ENCODE measurements at places on chromosomes 3 and 15. TPM values are rescaled to one million over a fixed set of nuclear protein-coding genes. Genes with fewer than 3 reads are reported as not detected.

Gene RASGRP1
- total RNA-seq = 0.81 TPM

GRCh38 chr15:76368122-76368621 is 31.6 kb downstream of the ISL2 start:
- H3K27me3 ChIP-seq = no peaks in the 10 kb centered on the region
- ATAC-seq = peak; percentile 57
- peaks cover 17% of the 10 kb centered on the region for H3K4me1 ChIP-seq
- peak overlapping the region; percentile 42 for H3K27ac ChIP-seq

Gene KLHL40
- total RNA-seq = not detected

GRCh38 chr3:128995737-128996136 is 1.9 kb upstream of the CFAP92 start:
- no peak overlapping the region for H3K4me3 ChIP-seq
- H3K27me3 ChIP-seq = peaks cover 7% of the 10 kb centered on the region
- H3K27ac ChIP-seq = no peak overlapping the region
- H3K4me1 ChIP-seq = no peaks in the 10 kb centered on the region

Gene FES
- 46.6 TPM for total RNA-seq

DNA sequence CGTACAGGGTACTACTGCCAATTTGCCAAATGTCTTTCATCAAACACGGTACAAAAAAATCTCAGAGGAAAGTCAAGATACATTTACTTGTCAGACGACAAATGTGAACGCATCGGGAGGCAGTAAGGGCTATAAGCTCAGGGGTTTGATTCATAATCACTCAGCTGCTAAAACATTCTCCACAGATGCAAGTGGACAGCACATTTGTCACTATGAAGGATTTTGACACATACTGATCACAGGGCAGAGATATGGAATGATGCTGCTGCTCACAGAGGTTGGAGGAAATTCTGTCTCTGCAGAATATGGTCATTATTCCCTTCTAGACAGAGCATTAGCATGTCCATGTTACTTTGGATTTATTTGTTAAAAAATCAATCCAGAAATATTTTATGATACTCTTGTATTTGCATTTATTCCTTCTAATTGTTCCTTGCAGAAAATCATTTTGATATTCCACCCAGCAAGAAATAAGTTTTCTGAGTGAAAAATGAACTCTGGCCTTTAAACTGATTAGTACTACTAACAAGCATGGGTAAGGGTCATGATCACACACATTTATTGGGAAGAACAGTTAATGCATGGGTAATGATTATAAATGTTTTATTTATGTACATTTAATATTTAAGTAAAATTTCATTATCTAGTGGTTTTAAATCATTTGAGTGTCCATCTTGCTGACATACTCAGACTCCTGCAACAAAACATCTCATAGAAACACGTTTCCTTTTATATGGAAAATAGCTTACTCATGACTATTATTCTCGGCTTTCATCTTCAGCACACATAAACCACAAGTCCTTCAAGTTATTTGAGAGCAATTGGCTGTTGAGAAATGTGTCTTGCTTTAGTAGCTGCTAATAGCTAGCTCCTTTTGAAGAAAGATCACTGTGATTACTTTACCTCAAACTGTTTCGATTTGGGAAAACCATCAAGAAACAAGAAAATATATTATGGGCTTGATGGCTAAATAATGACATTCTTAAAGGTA is 559.3 kb downstream of the MECOM start:
- H3K4me1 ChIP-seq = no peaks in the 10 kb centered on the region
- no peak overlapping the region for H3K27ac ChIP-seq
- no peak for ATAC-seq
- no peaks in the 10 kb centered on the region for H3K27me3 ChIP-seq
- H3K36me3 ChIP-seq = no peaks in the 10 kb centered on the region

DNA sequence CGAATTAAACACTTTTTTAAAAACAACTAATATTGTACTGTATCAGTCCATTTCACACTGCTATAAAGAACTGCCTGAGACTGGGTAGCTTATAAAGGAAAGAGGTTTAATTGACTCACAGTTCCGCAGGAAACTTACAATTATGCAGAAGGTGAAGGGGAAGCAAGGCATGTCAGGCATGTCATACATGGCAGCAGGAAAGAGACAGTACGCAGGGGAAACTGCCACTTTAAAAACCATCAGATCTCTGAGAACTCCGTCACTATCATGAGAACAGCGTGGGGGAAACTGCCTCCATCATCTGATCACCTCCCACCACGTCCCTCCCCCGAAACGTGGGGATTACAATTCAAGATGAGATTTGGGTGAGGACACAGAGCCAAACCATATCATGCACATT is 162.8 kb upstream of the TPM1 start:
- ATAC-seq = no peak
- H3K27ac ChIP-seq = peak overlapping the region; percentile 69
- H3K4me3 ChIP-seq = peak overlapping the region; percentile 0
- H3K27me3 ChIP-seq = no peaks in the 10 kb centered on the region
- H3K36me3 ChIP-seq = no peaks in the 10 kb centered on the region

Measured in gastroesophageal sphincter (tissue), 4 donors.